Activated CD8-positive, alpha-beta memory T cell treated with anti-CD3 and anti-CD28 coated beads for 1 hour (primary cell): ENCODE measurements at places on chromosomes 16 and 17.

DNA sequence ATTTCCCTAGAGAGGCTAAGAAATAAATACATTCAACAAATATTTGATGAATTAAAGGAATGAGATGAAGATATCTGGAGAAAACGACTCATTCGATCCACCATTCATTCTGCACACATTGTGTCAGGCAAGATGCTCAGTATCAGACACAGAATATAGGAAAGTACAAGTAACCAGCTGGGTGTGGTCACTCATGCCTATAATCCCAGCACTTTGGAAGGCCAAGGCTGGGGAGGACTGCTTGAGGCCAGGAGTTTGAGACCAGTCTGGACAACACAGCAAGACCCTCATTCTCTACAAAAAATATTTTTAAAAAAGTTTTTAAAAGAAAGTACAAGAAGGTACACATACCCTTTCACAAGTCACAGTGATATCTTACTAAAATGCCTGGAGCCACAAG, 42.3 kb downstream of the CRLF3 start:
- no peak for DNase-seq

GRCh38 chr16:50573947-50574744, 25.9 kb downstream of the NKD1 start:
- no peak for DNase-seq

- no peak for DNase-seq
Observed at GRCh38 chr16:624526-625070, 6.2 kb upstream of the WFIKKN1 start.

DNA sequence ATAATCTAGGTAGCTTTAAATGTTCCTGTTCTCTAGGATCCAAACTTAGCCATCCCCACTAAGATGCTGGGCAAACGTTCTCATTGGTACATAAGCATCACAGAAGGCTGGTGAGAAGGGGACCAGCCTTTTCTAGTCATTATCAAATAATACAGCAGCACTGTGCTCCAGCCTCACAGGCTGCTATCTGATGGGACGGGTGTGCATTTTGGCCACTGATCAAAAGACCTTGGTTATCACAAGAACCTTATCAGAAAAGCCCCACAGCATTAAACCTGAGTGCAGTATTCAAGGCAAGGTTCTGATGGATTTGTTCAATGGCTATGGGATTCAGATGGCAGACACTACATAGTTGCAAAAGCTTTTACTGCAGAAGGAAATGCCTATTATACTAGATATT, 19.1 kb upstream of the KPNB1 start:
- DNase-seq = no peak

GRCh38 chr17:30230596-30231125, 4.8 kb downstream of the SLC6A4 start:
- no peak for DNase-seq

DNA sequence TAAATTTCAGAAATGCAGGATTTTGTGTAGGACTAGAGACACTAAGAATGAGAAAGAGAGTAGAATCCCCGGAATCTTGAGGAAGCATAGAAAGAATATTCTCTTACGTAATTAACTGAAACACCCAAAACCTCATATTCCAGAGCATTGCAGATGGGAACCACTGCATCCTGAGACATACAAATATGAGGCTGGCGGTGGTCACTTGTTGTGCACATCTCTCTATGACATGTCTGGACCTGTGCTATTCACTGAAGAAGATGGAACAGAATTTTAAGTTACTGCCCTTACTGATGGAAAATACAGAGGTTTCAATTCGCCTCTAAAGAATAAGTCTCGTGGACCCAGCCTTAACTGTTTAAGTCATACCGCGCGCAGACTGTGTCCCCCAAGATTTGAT, 806 bp downstream of the RAD51C start:
- DNase-seq = no peak

- DNase-seq = no peak
Observed at GRCh38 chr16:80164966-80165550, 375.7 kb upstream of the DYNLRB2 start.

GRCh38 chr17:48351911-48352332, 78.1 kb downstream of the SKAP1 start:
- DNase-seq = no peak

GRCh38 chr16:20870122-20870820, 29.9 kb downstream of the DCUN1D3 start:
- no peak for DNase-seq

DNA sequence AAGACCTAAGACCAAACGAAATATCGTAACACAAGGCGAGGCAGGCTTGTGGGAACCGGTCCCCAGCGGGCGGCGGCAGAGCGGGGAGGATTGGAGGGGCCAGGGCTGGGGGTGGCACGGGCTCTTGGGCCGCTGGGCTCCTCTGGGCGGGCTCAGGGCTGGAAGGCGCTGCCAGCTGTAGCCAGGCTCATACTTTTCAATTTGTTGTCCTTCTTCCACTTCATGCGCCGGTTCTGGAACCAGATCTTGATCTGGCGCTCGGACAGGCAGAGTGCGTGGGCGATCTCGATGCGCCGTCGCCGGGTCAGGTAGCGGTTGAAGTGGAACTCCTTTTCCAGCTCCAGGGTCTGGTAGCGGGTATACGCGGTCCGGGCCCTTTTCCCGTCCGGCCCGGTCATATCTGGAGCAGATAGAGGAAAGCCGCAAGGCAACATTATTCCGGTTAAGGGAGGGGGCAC, 1.5 kb downstream of the HOXB5 start:
- no peak for DNase-seq

DNA sequence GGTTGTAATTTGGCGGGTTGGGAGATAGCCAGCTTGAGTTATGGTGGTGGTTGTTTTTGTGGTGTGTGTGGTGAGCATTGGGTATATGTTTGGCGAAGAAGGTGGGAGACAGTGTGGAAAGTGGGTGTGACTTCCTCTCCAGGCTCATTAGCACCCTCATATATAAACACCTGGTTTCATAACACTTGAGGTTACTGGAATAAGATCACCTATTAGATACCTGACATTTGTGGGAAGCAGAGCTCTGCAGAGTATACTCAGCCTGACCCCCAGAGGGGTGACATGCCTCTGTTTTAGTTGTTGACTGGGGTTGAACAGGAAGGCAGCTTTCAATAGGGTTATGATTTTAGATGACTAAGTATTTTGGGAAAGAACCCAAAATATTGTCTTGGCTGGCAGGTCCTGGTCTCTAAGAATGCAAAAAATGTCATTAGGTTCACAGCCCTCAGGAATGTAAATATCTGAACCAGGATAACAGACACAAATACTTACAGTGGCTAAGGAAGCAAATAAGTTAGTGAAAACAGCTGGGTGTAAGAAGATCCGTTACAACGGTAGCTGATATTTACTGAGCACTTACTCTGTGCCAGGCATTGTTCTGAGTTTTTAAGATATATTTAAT, 18.3 kb upstream of the EFCAB13 start:
- DNase-seq = no peak

- DNase-seq = no peak
Observed at GRCh38 chr17:80055597-80055996, 19.2 kb downstream of the CCDC40 start.

- DNase-seq = no peak
Observed at GRCh38 chr17:69300222-69300621, 26.7 kb downstream of the ABCA5 start.

GRCh38 chr16:50666658-50667496, 14.2 kb downstream of the SNX20 start:
- peak; percentile 19 for DNase-seq

DNA sequence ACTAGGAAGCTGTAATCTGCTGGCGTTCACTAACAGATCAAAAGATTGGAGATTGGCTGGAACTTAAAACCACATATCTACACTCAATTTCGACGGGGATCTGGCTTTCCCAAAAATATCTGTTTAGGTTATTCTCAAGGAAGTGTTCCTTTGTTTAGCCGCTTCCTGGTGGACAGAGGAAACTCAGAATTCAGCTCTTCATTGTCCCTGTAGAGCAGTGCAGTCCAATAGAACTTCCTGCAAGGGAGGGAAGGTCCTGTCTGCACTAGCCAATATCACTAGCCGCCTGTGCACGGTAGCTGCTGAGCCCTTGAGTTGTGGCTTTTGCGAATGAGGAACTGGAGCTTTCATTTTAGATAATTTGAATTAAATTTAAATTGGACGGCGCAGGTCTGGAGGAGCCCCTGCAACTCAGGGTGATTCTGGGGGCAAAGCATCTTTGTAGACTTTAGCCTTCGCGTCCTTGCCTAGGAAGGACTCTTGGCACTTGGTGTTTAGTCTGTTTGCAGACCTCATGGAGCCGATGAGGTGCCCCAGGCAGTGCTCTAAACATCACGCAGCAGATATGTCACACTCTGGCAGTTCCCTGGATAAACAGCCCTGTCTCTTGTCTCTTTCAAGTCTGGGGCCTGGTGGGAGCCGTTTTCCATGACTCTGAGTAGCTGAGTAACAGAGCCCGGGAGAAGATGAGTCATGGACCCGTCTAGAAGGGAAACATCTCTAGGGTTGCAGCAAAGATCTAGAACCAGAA, 122.2 kb downstream of the CCDC182 start:
- no peak for DNase-seq
